ENCODE measurements at places on chromosomes 5 and 9.
A peak's percentile ranks its signal among the peaks of the same experiment; 100 is the strongest.

DNA sequence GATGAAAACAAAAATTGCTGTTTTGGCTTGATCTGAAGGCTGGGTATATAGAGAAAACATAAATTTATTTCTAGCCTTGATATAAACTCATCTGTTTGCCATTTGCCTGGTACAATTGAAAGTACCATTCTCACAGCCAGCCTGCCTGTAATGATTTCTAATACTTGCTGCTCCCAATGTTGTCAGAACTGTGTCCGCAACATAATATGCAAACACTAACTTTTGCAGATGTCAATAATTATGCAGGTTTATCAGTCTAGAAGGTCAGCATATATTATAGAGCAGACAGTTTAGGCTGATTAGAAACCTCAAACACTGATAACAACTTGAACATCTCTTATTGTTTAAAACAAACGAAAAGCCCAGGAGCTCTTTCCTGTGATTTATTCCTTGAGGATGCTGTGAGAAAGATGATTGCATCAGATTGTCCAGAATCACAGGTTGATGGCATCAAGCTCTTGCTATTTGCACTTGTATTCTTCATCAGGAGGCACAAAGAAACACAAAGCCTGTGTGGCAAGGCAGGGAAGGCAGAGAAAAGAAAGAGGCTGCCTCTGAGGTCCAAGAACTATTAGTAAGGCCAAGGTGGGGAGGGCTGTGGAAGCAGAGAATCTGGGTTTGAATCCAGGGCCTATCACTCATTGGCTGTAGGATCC is 21.4 kb upstream of the HMHB1 start:
- no peaks in the 10 kb centered on the region for H3K36me3 ChIP-seq
- H3K27me3 ChIP-seq = no peaks in the 10 kb centered on the region
- H3K4me3 ChIP-seq = no peak overlapping the region
- DNase-seq = no peak
- no peaks in the 10 kb centered on the region for H3K4me1 ChIP-seq

- no peaks in the 10 kb centered on the region for H3K27me3 ChIP-seq
- peak within 1 kb of the TSS; percentile 91 for H3K27ac ChIP-seq
- peak within 1 kb of the TSS; percentile 54 for H3K4me3 ChIP-seq
Measured at GRCh38 chr9:35161713-35162604, at the start of gene UNC13B. TSS of gene UNC13B (plus strand) at chr9:35162009. CDS start at chr9:35162284, 275 bp downstream.

DNA sequence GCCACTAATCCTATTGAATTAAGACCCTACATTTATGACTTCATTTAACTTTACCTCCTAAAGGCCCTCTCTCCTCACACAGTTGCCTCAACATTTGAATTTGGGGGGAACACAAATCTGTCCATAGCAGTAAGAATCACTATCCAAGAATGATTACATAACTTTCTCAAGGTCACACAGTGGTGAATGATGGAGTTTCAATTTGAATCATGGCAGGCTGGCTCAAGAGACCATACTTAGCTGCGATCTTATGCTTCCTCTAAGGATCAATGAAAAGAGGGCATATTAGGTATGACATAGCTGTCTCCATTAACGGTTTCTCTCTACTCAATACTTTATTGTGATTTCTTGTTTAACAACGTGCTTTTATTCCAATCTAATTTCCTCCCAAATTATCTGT is 44.1 kb upstream of the PDE4D start:
- no peak overlapping the region for H3K4me3 ChIP-seq
- H3K27me3 ChIP-seq = no peaks in the 10 kb centered on the region
- DNase-seq = no peak
- no peaks in the 10 kb centered on the region for H3K36me3 ChIP-seq
- no peaks in the 10 kb centered on the region for H3K4me1 ChIP-seq
- H3K27ac ChIP-seq = no peak overlapping the region

DNA sequence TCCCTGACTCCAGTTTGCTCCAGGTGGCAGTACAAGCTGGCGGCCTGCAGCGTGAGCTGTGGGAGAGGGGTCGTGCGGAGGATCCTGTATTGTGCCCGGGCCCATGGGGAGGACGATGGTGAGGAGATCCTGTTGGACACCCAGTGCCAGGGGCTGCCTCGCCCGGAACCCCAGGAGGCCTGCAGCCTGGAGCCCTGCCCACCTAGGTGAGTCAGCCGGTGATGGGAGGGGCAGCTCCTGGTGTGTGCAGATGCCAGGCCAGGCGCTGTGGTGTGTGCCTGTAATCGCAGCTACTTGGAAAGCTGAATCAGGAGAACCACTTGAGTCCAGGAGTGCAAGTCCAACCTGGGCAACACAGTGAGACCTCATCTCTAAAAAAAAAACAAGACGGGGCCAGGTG is 10.0 kb upstream of the CACFD1 start:
- no peak overlapping the region for H3K4me3 ChIP-seq
- no peaks in the 10 kb centered on the region for H3K27me3 ChIP-seq
- peak overlapping the region; percentile 71 for H3K27ac ChIP-seq
- DNase-seq = peak; percentile 80

GRCh38 chr5:1040571-1040970 is 32.0 kb downstream of the NKD2 start:
- H3K27ac ChIP-seq = no peak overlapping the region
- no peaks in the 10 kb centered on the region for H3K27me3 ChIP-seq
- H3K36me3 ChIP-seq = no peaks in the 10 kb centered on the region
- no peak for DNase-seq
- no peaks in the 10 kb centered on the region for H3K4me1 ChIP-seq
- H3K4me3 ChIP-seq = no peak overlapping the region

- H3K36me3 ChIP-seq = no peaks in the 10 kb centered on the region
- H3K27me3 ChIP-seq = no peaks in the 10 kb centered on the region
- H3K4me3 ChIP-seq = no peak overlapping the region
- DNase-seq = no peak
Measured at GRCh38 chr9:30524311-30524710, 1860.1 kb upstream of the ACO1 start.

GRCh38 chr9:83146325-83146724 is 83.4 kb upstream of the RASEF start:
- DNase-seq = no peak
- peaks cover 20% of the 10 kb centered on the region for H3K4me1 ChIP-seq
- no peaks in the 10 kb centered on the region for H3K36me3 ChIP-seq

- DNase-seq = no peak
- no peaks in the 10 kb centered on the region for H3K27me3 ChIP-seq
- H3K27ac ChIP-seq = peak overlapping the region; percentile 13
- peaks cover 17% of the 10 kb centered on the region for H3K4me1 ChIP-seq
- H3K4me3 ChIP-seq = peak overlapping the region; percentile 50
Measured at GRCh38 chr5:172641359-172642050, 442 bp downstream of the NEURL1B start.

DNA sequence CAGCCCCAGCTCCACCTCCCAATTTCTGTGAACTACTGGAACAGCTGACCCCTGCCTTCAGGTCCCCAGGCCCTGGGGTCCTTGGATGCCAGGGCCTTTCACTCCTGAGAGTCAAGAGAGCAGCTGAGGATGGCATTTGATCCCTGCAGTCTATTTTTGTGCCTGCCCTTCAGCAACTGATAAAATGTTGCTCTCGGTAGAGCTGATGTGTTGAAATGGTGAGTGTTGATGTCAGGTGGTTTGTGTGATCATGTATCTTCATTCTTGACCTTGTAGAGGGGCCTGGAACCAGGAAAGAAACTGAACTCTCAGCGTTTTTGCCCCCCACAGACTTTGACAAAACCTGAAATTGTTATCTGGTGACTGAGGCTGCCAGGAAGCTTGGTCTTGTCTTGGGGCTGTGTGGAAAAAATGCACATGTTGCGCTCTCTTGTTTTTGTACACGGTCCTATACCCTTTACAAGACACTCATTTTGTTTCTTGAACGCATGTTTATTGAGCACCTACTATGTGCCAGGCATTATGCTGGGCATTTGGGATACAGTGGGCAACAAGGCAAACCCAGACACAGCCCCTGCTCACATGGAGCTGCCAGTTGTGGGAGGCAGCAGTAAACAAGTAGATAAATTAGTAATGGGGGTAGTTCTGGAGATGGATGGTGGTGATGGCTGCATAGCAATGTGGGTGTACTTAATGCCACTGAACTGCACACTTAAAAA is 78.3 kb downstream of the PPARGC1B start:
- H3K4me1 ChIP-seq = no peaks in the 10 kb centered on the region
- no peak for DNase-seq
- no peaks in the 10 kb centered on the region for H3K36me3 ChIP-seq
- H3K4me3 ChIP-seq = no peak overlapping the region
- H3K27ac ChIP-seq = no peak overlapping the region
- H3K27me3 ChIP-seq = no peaks in the 10 kb centered on the region

- H3K4me3 ChIP-seq = no peak overlapping the region
- no peaks in the 10 kb centered on the region for H3K36me3 ChIP-seq
- peaks cover 26% of the 10 kb centered on the region for H3K4me1 ChIP-seq
- no peak overlapping the region for H3K27ac ChIP-seq
Measured at GRCh38 chr9:125629446-125629845, 77.6 kb downstream of the MAPKAP1 start.

DNA sequence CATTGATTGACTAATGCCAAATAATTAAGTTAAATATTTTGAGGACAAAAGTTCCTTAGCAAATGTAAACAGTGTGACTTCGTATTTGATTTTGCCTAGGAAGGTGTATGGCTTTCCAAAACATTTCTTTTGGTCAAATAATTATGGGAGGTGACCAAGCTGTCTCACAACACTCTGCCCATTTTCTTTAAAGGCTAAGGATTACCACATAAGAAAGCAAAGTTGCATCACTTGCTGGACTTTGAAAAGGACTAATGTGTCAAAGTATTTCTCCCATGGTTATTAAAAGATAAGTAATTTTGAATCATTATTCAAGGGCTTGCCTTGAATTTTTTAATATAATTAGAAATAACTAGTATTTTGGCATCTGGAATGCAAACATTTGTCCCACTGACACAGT is 74.7 kb downstream of the HAPLN1 start:
- no peak overlapping the region for H3K4me3 ChIP-seq
- no peaks in the 10 kb centered on the region for H3K36me3 ChIP-seq
- no peak for DNase-seq
- no peak overlapping the region for H3K27ac ChIP-seq

- H3K27me3 ChIP-seq = no peaks in the 10 kb centered on the region
- peaks cover 19% of the 10 kb centered on the region for H3K36me3 ChIP-seq
- no peak overlapping the region for H3K27ac ChIP-seq
- DNase-seq = no peak
- H3K4me1 ChIP-seq = peaks cover 41% of the 10 kb centered on the region
- no peak overlapping the region for H3K4me3 ChIP-seq
Measured at GRCh38 chr5:32273821-32274220, 38.9 kb downstream of the MTMR12 start.

GRCh38 chr9:124187311-124187710 is 70.4 kb upstream of the NEK6 start:
- no peaks in the 10 kb centered on the region for H3K27me3 ChIP-seq
- no peaks in the 10 kb centered on the region for H3K36me3 ChIP-seq
- no peak overlapping the region for H3K4me3 ChIP-seq

DNA sequence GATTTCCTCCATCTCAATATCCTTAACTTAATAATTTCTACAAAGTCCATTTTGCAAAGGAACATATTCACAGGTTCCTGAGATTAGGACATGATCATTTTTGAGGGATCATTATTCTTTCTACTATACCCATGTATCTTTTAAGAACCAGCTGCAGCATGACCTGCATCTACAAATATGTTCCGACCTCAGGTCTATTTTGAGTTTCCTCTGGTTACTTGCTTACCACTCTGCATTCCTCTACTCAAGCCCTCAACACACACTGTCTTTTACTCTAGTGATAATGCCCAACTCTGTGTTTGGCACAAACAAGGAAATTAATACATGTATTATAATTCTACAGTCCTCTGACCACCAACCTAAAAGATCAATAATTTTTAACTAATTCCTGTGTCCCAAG is 386.1 kb downstream of the DNAH5 start:
- H3K27ac ChIP-seq = no peak overlapping the region
- H3K4me1 ChIP-seq = no peaks in the 10 kb centered on the region
- H3K36me3 ChIP-seq = no peaks in the 10 kb centered on the region
- H3K27me3 ChIP-seq = no peaks in the 10 kb centered on the region
- no peak for DNase-seq

DNA sequence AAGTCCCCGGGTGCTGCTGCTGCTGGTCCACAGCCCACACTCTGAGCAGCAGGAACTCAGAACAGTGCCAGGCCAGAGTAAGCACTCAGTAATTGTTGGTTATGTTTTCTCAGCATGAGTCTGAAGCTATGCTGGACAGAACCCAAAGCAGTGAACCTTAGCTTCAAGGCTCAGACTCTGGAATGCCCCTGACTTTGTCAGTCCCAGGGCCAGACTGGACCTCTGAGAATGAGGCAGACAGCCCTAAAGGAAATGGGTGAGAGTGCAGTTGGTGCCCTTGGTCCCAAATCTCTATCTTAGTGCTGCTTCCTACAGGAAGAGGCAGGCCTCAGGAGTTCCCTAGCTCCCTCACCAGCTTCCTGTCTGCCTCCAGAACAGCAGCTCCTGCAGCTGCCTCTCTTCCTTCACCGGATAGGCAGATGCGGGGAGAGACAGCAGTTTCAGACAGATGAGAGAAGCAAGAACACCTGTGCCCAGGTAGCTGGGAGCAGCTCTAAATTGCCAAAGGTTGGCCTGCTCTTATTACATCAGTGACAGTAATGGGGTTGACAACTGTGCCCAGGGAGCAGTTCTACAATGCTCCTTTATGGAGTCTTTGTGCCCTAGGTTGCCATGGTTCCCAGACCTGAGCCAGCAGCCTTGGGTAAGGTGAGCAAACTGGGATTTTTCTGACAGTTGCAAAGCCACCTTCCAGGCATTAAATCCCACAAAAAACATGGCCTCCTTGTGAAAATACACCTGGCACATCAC is 82.2 kb upstream of the CXCL14 start:
- H3K27ac ChIP-seq = no peak overlapping the region
- H3K27me3 ChIP-seq = no peaks in the 10 kb centered on the region
- no peaks in the 10 kb centered on the region for H3K4me1 ChIP-seq
- H3K36me3 ChIP-seq = no peaks in the 10 kb centered on the region
- DNase-seq = no peak
- H3K4me3 ChIP-seq = no peak overlapping the region

- H3K27ac ChIP-seq = no peak overlapping the region
- H3K36me3 ChIP-seq = no peaks in the 10 kb centered on the region
- no peaks in the 10 kb centered on the region for H3K27me3 ChIP-seq
- H3K4me1 ChIP-seq = no peaks in the 10 kb centered on the region
Measured at GRCh38 chr5:122439645-122440044, 127.6 kb downstream of the SNCAIP start.

- peaks cover 37% of the 10 kb centered on the region for H3K4me1 ChIP-seq
- H3K4me3 ChIP-seq = no peak overlapping the region
- no peak for DNase-seq
- H3K36me3 ChIP-seq = no peaks in the 10 kb centered on the region
Measured at GRCh38 chr5:173515526-173515925, 100.9 kb downstream of the BOD1 start.

- H3K27me3 ChIP-seq = peaks cover 23% of the 10 kb centered on the region
- peak overlapping the region; percentile 10 for H3K27ac ChIP-seq
- no peak for DNase-seq
- H3K36me3 ChIP-seq = no peaks in the 10 kb centered on the region
- H3K4me3 ChIP-seq = no peak overlapping the region
Measured at GRCh38 chr9:110049699-110050450, 158.1 kb downstream of the C9orf152 start.

DNA sequence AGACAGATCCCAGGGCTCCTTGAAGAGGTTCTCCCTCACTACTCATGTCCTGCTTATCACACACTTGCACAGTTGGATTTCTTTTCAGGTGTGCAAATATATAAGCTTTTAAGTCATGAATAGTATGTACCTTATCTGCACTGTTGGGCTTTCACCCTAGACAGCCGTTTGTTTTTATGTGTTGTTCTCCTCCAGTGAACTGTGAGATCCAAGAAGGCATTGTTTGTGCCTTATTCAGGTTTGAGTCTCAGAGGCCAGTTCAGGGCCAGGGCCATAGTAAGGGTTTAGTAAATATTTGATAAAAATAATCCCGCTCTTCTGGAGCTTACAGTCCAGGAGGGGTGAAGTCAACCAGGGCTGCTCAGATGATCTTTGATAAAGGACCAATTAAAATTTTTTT is 480.0 kb downstream of the TMEM38B start:
- H3K27ac ChIP-seq = no peak overlapping the region
- no peak for DNase-seq
- no peaks in the 10 kb centered on the region for H3K27me3 ChIP-seq
- no peaks in the 10 kb centered on the region for H3K4me1 ChIP-seq
- no peak overlapping the region for H3K4me3 ChIP-seq

Data from body of pancreas (tissue), 4 donors.